CD4-positive, CD25-positive, alpha-beta regulatory T cell (primary cell): ENCODE measurements at places on chromosomes 7 and 10. TPM values are rescaled to one million over a fixed set of nuclear protein-coding genes. Genes with fewer than 3 reads are reported as not detected.

DNA sequence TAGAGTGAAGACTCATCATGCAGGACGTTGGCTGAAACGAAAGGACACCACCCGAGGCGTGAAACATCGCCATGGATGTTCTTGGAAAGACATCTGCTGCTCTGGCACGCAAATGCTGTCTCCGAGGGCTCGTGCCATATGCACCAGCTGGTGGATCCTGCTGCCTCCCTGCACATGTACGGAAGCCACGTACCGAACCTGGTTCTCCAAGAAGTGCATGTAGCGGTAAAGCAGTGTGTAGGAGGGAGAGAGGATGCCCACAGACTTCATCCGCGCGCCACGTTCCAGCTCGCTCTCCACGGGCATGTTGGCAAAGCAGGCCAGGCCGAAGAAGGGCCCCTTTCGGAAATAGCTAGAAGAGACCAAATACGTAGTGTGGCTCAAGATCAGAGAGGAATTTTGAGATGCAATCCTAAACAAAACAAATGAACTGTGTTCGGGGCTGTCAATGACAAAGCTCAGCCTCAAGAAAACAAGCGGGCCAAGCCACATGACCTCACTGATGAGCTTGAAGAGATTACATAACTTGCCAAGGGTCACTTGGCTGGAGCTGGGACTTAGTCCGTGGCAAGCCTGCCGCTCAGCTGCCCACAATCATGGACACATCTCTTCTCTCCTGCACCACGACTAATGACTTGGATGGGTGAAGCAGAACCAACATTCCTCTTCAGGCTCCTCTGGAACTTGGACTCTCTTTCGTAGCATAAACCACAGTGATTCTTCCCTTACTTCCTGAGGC, 16.5 kb downstream of the DENND11 start:
- no peaks in the 10 kb centered on the region for H3K27me3 ChIP-seq
- no peak overlapping the region for H3K4me3 ChIP-seq
- H3K27ac ChIP-seq: no peak overlapping the region

GRCh38 chr10:125802131-125802530, 20.9 kb downstream of the UROS start:
- H3K36me3 ChIP-seq: peaks cover 42% of the 10 kb centered on the region
- DNase-seq: no peak
- no peak overlapping the region for H3K4me3 ChIP-seq
- no peaks in the 10 kb centered on the region for H3K27me3 ChIP-seq
- no peak overlapping the region for H3K27ac ChIP-seq

DNA sequence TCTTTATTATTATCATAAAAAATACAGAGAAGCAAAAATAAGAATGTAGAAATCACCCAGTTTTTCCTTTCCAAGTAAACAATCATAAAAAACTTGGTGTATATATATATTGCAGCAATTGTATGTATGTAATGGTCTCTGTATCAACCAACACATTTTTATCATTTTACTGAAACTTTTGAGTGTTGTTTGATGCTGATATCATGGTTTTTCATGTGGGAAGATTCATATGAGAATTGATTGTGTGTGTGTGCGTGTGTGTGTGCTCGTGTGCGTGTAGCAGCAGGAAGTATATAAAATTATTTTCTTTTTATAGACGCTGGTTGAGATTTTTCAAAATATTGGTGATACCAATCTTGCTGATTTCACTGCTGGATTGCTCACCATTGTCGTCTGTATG, 22.3 kb downstream of the SLC26A4 start:
- DNase-seq: no peak
- peaks cover 19% of the 10 kb centered on the region for H3K4me1 ChIP-seq
- no peaks in the 10 kb centered on the region for H3K36me3 ChIP-seq
- H3K27ac ChIP-seq: no peak overlapping the region
- H3K27me3 ChIP-seq: no peaks in the 10 kb centered on the region

Gene AMPH
- not detected for polyA plus RNA-seq

GRCh38 chr10:65275296-65275695, 1650.5 kb upstream of the LRRTM3 start:
- no peak overlapping the region for H3K27ac ChIP-seq
- no peak overlapping the region for H3K4me3 ChIP-seq
- H3K4me1 ChIP-seq: no peaks in the 10 kb centered on the region
- no peaks in the 10 kb centered on the region for H3K36me3 ChIP-seq

DNA sequence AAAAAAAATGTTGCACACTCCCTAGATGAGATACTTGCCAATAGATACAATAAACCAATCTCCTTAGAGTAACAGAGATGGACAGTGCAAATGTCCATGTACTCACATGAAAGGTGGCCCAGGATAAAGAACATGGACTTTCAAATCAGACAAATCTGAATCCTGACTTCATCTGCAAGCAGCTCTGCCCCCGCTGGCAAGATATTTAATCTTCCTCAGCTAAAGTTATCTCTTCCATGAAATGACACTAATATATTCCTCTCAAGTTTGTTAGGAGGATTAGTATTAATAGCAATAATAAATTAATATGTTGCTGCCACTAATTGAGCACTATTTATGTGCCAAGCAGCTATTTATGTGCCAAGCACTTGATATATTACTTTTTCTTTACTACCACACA, 148.6 kb upstream of the YAE1 start:
- H3K27me3 ChIP-seq: peaks cover 16% of the 10 kb centered on the region
- no peak for DNase-seq
- no peak overlapping the region for H3K27ac ChIP-seq
- no peaks in the 10 kb centered on the region for H3K36me3 ChIP-seq
- peaks cover 12% of the 10 kb centered on the region for H3K4me1 ChIP-seq

GRCh38 chr10:32326680-32327363, 20.1 kb downstream of the EPC1 start:
- peak overlapping the region; percentile 66 for H3K4me3 ChIP-seq
- peaks cover 84% of the 10 kb centered on the region for H3K4me1 ChIP-seq
- no peaks in the 10 kb centered on the region for H3K27me3 ChIP-seq

Gene ADAM12
- polyA plus RNA-seq: 1.3 TPM

Gene CYP2E1
- not detected for polyA plus RNA-seq

GRCh38 chr7:86942995-86943394, 116.5 kb downstream of the ELAPOR2 start:
- H3K36me3 ChIP-seq: peaks cover 3% of the 10 kb centered on the region
- no peak for DNase-seq
- H3K4me1 ChIP-seq: no peaks in the 10 kb centered on the region
- no peak overlapping the region for H3K27ac ChIP-seq
- peaks cover 1% of the 10 kb centered on the region for H3K27me3 ChIP-seq

Gene ADAP1
- polyA plus RNA-seq: 8.8 TPM

GRCh38 chr7:41744161-41744560, 41.3 kb upstream of the INHBA start:
- no peaks in the 10 kb centered on the region for H3K4me1 ChIP-seq
- H3K27ac ChIP-seq: no peak overlapping the region
- no peaks in the 10 kb centered on the region for H3K36me3 ChIP-seq
- DNase-seq: no peak
- H3K4me3 ChIP-seq: no peak overlapping the region

DNA sequence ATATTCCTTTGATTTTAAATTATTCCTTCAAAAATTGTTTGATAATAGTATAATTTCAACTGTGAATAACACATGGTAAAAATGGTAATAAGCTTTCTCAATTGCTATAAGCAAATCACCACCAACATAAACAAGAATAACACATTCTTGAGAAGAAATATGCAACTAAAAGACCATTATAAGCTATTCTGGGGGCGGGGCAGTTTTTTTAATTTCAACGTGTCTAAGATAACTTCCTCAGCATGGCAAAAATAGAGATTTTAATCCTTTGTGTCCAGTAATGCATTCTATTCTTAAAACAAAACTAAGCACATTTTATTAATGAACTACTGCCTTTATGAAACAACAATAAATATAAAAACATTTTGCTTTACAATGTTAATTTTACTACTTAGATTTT, 1.5 kb downstream of the DNAJC12 start:
- no peak overlapping the region for H3K4me3 ChIP-seq
- H3K36me3 ChIP-seq: no peaks in the 10 kb centered on the region
- H3K27me3 ChIP-seq: no peaks in the 10 kb centered on the region
- H3K4me1 ChIP-seq: no peaks in the 10 kb centered on the region

DNA sequence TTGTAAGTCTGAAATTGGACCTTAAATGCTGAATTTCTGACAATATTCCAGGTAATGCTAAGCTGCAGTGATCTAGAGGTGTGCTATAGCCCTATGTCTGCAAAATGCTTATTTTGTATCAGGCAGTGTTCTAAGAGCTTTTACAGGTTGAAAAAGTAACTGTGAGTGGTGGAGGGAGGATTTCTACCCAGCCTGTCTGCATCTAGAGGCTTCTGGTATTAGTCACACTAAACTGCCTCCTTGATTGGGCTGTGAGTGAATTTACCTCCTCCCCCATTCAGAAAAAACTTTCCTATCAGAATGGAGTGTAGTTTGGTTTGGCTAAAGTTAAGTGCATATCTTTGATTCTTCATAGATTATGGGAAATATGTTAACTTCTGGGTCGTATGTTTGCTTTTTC, 56.8 kb downstream of the BBS9 start:
- H3K4me1 ChIP-seq: peaks cover 3% of the 10 kb centered on the region
- no peaks in the 10 kb centered on the region for H3K27me3 ChIP-seq
- H3K36me3 ChIP-seq: no peaks in the 10 kb centered on the region
- H3K4me3 ChIP-seq: no peak overlapping the region

DNA sequence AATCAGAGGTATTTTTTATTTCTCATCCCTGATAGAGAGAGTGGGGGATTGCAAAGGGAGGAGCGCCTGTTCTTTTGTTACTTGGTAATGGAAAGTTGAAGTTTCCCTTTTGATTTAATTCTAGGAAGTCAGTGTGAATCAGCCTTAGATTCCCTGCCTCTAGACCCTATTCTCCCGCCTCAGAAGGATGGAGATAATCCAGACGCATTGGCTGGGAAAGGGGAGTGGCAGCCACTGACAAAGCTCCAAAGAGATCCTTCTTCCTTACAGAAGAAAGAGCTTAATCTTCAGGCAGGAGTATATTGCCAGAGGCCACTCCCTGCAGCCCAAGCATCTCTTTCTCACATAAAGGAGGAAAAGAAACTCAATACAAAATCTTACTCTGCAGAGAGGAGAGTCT, 122.3 kb upstream of the GALNT17 start:
- H3K27ac ChIP-seq: no peak overlapping the region
- no peaks in the 10 kb centered on the region for H3K4me1 ChIP-seq
- no peak for DNase-seq
- no peaks in the 10 kb centered on the region for H3K27me3 ChIP-seq

Gene IKZF1
- 153 TPM for polyA plus RNA-seq

DNA sequence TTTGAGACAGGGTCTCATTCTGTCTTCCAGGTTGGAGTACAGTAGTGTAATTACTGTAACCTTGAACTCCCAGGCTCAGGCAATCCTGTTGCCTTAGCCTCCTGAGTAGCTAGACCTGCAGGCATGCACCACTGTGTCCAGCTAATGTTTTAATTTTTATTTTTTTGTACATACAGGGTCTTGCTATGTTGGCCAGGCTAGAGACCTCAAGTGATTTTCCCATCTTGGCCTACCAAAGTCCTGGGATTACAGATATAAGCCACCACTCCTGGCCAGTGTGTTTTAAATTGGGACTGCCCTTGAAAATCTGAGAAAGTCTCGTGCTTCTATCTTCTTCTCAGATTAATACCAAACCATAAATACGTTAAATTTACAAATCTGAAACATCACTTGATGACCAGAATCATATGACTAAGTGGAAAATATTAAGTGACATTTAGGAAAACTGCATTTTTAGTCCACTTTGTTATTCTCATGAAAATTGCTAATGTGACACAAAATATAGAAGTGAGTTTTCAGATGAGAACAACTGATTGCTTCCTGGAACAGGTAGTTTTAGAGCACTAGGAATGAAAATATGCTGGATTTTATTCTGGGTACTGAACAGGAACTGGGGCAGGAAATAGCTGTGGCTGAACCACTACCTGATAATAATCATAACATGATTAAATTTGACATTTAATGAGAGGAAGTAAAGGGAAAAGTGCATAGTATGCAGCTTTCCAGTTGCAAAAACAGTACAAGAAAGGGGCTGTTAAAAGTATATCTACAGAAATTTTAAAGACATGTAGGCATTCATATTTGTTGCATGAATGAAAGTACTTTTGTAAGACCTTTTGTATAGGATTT, 4.2 kb downstream of the PHTF2 start:
- H3K4me3 ChIP-seq: peak overlapping the region; percentile 65
- H3K4me1 ChIP-seq: peaks cover 44% of the 10 kb centered on the region
- no peak for DNase-seq
- no peaks in the 10 kb centered on the region for H3K36me3 ChIP-seq

GRCh38 chr10:131901181-131901829, 497 bp downstream of the PPP2R2D start:
- peaks cover 51% of the 10 kb centered on the region for H3K4me1 ChIP-seq
- H3K27ac ChIP-seq: peak overlapping the region; percentile 81
- H3K4me3 ChIP-seq: peak overlapping the region; percentile 86
- H3K36me3 ChIP-seq: peaks cover 9% of the 10 kb centered on the region

Gene CHST3
- polyA plus RNA-seq: not detected

DNA sequence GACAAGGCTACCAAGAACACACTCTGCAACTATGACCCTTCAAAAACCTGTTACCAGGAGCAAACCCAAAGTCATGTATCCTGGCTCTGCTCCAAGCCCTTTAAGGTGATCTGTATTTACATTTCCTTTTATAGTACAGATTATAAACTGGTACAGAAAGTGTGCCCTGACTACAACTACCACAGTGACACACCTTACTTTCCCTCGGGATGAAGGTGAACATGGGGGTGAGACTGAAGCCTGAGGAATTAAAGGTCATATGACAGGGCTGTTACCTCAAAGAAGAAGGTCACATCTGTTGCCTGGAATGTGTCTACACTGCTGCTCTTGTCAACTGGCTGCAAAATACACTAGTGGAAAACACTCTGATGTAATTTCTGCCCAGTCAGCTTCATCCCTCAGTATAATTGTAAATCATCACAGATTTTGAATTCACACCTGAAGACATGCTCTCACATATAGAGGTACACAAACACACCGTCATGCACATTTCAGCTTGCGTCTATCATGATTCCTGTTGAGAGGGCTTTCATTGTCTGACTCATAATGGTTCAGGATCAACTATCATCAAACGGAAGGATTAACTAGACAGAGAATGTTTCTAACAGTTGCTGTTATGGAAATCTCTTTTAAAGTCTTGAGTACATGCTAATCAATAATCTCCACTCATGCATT, 318.3 kb downstream of the NXPH1 start:
- H3K4me3 ChIP-seq: no peak overlapping the region
- no peaks in the 10 kb centered on the region for H3K4me1 ChIP-seq
- no peaks in the 10 kb centered on the region for H3K36me3 ChIP-seq

DNA sequence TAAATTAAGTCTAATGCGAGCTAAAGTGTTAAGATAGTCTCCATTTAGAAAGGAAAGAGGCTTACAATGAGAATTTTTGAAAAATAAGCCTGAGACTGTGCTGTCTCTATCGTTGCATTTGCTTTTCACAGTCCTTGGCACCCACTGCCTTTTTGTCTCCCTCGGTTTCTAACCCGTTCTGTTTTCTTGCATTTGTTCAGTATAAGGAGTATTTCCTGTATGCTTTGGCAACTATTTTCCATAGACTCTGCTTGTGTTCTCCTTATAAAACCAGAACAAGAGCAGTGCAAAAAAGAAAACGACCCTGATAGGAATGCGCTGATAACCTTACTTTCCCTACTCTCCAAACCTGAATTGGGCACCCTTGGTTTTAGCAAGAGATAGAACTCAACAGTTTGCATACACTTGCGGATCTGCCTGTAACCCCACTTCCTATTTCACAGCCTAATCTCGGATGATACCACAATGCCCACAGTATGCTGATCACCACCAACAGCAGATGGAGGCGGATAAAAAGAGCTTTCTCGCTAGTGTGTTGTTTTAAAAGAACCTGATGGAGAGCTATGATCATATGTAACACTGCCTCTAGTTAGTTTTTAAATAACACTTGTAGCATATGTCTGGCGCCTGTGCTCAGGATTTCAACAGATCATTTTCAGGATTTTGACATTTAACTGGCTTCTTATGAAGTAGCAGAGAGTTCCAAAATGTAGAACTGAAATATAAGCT, 1.6 kb upstream of the ARHGAP12 start:
- DNase-seq: peak; percentile 41
- H3K4me1 ChIP-seq: peaks cover 46% of the 10 kb centered on the region
- H3K27me3 ChIP-seq: no peaks in the 10 kb centered on the region
- H3K27ac ChIP-seq: peak overlapping the region; percentile 64

Gene PIP
- polyA plus RNA-seq: not detected

Gene VENTX
- polyA plus RNA-seq: not detected
